Posterior vena cava (tissue), 2 donors: ENCODE measurements at places on chromosomes 4 and X. TPM values are rescaled to one million over a fixed set of nuclear protein-coding genes. Genes with fewer than 3 reads are reported as not detected.

Gene FAM184B
- total RNA-seq, result not detected

Gene CAMK2D
- total RNA-seq, result 67.2 TPM

Gene HSFX2
- total RNA-seq, result 0.48 TPM

Gene FGD1
- 9.6 TPM for total RNA-seq

- no peak for DNase-seq
Measured at GRCh38 chrX:104445591-104445990, 120.4 kb upstream of the IL1RAPL2 start.

DNA sequence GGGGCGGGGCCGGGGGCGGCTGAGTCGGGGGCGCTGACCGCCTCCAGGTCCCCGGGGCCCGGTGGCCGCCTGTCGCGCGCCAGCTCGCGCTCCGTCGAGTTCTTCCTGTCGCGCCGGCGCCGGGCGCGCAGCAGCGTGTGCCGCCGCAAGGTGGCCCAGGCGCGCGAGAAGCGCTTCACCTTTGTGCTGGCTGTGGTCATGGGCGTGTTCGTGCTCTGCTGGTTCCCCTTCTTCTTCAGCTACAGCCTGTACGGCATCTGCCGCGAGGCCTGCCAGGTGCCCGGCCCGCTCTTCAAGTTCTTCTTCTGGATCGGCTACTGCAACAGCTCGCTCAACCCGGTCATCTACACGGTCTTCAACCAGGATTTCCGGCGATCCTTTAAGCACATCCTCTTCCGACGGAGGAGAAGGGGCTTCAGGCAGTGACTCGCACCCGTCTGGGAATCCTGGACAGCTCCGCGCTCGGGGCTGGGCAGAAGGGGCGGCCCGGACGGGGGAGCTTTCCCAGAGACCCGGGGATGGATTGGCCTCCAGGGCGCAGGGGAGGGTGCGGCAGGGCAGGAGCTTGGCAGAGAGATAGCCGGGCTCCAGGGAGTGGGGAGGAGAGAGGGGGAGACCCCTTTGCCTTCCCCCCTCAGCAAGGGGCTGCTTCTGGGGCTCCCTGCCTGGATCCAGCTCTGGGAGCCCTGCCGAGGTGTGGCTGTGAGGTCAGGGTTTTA, 1.5 kb downstream of the ADRA2C start:
- DNase-seq, result no peak

- no peak for DNase-seq
Measured at GRCh38 chrX:31661280-31661810, 589.5 kb upstream of the FTHL17 start.
